ENCODE measurements at places on chromosomes 3 and 15.
A peak's percentile ranks its signal among the peaks of the same experiment; 100 is the strongest.

GRCh38 chr3:120298996-120299395 is 14.0 kb upstream of the GPR156 start:
- DNase-seq, result no peak

DNA sequence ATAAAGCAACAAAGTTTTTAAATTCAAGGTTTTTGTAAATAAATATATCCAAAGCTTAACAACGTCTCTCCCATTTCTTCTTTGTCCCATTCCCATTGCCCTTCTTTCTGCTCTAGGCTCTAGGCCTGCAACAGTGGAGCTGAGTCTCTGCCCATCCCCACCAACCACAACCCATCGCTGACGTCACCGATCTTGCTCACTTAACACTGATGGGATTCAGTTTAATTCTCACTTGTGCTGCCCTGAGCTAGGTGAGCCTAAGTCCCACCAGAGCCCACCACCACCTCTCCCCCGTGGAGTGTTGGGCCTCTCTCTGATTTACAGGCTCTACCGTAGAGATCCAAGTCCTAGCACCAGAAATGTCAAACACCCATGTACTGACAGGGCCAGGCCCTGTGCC is 61.3 kb upstream of the RAB6B start:
- no peak for DNase-seq

GRCh38 chr3:4078903-4079302 is 224.3 kb upstream of the SETMAR start:
- no peak for DNase-seq

DNA sequence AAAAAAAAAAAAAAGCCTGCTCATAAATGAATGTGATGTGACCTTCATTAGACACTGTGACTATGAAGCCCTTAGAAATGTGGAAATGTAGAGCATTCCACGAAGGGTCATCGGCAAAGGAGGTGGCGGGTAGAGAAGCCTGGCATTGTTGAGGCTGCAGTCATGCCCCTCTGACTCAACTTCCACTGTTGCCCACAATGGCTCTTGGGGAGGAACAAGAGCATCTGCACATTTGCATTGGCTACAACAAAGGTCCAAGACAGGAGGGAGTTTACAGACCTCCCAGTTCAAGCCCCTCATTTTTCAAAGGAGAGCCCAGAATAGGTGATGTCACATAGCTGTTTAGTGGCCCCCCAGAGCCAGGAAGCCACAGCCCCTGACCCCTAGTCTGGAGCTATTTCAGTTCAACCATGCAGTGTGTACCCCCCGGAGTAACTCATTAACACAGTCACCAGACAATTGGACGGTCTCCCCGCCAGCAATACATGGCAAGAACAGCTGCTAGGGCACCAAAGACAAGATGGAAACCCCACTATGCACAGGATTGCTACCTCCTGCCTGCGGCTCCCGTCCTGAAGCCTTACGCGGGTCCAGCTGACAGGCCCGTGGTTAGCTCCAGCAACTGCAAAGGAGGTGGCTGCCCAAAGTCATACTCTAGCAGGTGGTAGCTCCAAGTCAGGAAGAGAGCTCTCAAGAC is 56.2 kb downstream of the SH3BP5 start:
- no peak for DNase-seq

- no peak for DNase-seq
These were observed 603 bp downstream of the PLEKHO2 start for GRCh38 chr15:64842096-64842939.

DNA sequence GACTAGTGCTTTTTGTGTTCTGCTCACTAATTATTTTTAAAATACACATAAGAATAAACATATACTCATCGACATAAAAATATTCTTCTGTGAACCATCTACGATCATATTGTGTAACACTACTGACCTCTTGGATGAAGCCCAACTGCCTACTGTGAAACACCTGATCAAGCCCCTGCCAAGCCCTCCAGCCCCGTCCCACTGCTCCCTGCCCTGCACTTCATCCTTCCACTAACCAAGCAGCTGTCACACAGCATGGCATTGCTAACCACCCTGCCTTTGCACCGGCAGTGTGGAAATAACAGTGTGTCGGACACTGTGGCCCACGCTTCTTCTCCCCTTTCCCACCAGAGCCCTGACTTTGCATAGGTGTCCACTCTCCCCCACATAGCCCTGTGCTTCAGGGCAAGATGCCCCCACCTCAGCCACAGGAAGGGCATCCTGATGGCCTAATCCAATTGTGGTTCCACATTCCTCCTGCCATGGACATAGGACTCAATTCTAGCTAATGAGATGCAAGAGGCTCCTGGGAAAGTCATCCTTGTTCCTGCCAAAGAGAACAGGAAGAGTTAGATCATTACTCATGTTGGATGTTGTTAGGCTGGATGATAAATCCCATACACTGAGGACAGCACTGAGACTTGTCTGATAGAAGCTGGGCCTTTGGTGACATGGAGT is 35.0 kb upstream of the ARID3B start:
- DNase-seq, result no peak

GRCh38 chr3:54847361-54847760 is 80.5 kb downstream of the LRTM1 start:
- DNase-seq, result no peak

GRCh38 chr3:49701388-49702077 is 12.2 kb downstream of the RNF123 start:
- DNase-seq, result peak; percentile 85

DNA sequence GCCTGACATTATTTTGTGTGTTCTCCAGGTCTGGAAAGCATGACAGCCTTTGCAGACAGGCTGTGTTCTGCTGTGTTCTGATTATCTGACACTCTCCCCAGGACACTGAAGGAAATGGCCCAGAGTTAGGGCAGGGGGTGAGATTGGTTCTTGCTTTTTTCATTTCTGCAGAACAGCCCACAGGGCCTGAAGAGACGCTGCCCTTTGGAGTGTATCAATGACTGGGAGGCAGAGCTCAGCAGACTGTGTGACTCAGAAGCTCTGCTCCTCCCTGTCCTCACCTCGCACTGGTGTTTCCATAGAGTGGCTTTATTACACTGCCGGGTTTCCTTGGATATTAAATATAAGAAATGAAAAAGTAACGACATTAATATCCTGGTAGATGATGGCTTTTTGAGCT is 523.6 kb downstream of the NTRK3 start:
- DNase-seq, result no peak

DNA sequence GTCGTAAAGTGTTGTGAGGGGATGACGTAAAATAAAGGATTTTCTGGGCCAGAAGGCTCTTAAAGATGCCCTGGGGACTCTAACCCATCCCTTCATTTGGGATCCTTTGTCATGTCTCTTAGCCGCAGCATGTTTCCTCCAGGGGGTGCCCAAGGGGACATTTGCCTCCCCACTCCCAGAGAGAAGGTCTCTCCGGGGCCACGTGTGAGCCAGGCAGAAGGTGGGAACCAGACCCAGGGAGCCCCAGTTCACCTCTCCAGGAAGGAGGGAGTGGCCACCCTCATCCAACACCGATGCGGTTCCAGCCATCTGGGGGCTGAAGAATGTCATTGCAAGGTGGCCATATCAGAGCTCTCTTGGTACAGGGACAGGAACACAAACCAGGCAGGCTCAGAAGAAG is 25.2 kb downstream of the ST8SIA2 start:
- no peak for DNase-seq

GRCh38 chr3:159831466-159831865 is 157.2 kb upstream of the IL12A start:
- DNase-seq, result no peak

DNA sequence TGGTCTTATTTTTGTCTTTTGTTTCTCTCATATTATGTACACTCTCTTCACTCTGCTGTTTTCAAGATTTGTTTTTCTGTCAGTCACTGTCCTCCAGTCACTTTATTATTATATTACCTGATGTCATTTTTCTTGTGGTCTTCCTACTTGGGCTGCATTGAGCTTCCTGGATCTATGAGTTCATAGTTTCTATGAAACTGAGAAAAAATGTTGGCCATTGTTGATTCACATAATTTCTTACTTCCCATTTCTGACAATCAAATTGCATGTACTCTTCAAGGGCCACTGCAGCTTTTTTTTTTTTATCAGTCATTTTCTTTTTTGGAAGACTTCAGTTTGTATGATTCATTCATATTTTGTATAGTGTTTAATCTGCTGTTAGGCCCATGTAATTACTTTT is 1180.6 kb upstream of the GBE1 start:
- DNase-seq, result no peak

DNA sequence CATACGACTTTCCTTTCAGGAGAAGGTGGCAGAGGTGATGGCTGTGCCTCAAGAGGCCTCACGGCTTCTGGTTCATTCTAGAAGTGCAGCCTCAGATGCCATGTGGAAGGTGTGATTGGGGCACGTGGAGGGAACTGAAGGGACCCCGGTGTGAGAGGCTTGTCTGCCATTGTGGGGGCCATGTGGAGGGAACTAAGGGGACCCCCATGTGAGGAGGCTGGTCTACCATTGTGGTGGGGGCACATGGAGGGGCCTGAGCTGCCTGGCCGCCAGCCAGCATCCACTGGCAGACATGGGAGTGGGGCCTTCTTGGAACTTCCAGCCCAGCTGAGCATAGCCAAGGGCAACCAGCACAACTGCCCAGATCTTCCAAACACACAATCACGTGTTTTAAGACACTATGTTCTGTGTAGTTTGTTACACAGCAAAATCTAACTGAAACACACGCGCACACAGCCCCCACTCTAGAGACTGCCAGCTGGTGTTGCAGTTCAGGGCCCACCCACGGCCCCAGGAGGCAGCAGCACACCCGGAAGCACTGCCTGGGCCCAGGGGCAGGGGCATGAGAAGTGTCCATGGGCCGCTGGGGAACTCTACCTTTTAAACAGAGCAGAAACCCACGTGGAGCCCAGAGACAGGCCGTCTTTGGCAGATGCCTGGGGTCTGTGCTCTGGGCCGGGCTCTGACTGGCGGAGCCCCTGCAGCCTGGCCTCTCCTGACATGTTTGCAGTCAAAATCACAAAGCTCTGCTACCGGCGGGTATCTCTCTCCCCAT is 66.8 kb downstream of the IQSEC1 start:
- DNase-seq, result no peak

GRCh38 chr3:32186097-32186496 is 52.4 kb upstream of the CMTM8 start:
- DNase-seq, result no peak

DNA sequence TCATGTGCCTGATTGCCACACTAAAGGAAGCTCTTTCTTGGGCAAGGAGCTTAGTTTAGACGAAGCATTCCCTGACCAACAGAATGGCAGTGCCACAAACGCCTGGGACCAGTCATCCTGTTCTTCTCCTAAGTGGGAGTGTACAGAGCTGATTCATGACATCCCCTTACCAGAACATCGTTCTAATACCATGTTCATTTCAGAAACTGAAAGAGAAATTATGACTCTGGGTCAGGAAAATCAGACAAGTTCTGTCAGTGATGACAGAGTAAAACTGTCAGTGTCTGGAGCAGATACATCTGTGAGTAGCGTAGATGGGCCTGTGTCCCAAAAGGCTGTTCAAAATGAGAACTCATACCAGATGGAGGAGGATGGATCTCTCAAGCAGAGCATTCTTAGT is 18.4 kb downstream of the SENP5 start:
- DNase-seq, result no peak

- no peak for DNase-seq
These were observed 8.2 kb upstream of the APEH start for GRCh38 chr3:49665822-49666519.

DNA sequence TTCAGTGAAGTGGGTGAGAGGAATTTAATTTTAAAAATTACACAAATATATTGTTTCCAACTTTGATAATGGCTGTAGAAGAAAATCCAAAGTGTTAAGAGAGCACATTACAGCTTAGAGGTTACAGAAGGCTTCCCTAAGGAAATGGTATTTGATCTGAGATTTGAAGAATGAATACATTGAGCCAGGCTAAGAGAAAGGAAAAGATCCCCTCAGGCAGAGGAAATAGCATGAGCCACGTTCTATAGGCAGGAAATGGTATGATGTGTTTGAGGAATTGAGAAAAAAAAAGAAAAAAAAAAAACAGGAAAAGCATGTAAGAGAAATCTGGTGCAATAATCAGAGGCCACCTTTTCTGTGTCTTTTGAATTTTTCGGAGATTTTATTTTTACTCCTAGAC is 48.6 kb downstream of the UNC13C start:
- no peak for DNase-seq
